ENCODE measurements at places on chromosomes 2 and 18.
A peak's percentile ranks its signal among the peaks of the same experiment; 100 is the strongest.

DNA sequence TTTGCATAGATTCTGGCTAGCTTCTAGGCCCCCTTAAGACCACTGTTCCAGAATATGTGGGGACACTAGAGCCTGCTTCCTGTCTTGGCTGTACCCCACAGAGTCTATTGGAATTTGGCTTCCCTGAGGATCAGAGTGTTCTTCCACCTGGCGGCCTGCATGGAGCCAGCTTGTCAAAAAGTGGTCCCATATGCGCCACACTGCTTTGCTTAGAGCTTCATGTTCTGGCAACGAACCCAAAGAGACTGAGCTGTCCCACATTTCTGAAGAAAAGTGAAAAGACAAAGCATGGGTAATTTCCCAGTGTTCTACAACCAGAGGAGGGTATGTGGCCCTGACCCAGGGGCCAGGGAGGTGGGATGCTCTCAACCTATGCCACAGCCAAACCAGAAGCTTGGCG, 52.7 kb upstream of the FZD7 start:
- no peak for DNase-seq

DNA sequence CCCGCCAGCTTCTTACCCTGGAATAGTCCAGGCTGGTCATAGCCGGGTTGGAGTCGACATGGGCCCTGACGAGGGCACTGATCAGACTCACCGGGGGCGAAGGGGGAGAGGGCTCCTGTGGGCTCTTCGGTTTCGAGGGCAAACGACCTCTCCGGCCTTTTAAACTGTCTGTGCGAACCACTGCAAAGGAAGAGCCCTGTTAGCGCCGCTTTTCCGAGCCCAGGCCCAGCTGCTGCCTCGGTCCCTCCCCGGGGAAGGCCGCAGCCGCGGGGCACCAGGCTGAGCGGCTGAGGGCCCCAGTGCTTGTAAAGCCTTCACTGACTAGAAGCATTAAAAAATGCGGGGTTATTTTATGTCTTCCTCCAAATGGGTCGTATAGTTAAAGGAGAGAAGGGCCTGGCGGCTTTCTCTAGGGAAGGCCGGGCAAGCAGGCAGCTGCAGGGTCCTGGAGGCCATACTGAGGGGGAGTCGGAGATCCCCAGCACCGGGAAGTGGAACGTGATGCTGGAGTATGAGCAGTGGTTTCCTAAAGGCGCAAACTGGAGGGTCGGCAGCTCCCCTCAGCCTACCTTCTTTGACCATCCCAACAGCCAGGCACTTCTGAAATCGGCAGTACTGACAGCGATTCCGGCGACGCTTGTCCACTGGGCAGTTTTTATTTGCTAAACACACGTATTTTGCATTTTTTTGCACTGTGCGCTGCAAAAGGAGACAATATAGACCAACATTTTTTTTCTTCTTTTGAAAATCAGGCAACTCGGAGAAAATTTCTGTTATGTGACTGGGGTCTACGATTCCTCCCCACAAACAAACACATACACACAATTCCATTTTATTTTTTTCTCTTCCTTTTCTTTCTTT, 4.5 kb downstream of the NR4A2 start:
- DNase-seq = no peak

DNA sequence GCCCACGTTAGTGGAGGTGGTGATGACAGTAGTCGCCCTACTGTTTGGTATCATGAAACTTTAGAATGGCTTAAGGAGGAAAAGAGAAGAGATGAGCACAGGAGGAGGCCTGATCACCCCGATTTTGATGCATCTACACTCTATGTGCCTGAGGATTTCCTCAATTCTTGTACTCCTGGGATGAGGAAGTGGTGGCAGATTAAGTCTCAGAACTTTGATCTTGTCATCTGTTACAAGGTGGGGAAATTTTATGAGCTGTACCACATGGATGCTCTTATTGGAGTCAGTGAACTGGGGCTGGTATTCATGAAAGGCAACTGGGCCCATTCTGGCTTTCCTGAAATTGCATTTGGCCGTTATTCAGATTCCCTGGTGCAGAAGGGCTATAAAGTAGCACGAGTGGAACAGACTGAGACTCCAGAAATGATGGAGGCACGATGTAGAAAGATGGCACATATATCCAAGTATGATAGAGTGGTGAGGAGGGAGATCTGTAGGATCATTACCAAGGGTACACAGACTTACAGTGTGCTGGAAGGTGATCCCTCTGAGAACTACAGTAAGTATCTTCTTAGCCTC, 16.2 kb downstream of the MSH6 start:
- no peak for DNase-seq

GRCh38 chr2:88654714-88655113, 27.4 kb upstream of the EIF2AK3 start:
- no peak for DNase-seq

GRCh38 chr2:148670773-148671172, 26.2 kb downstream of the EPC2 start:
- no peak for DNase-seq

GRCh38 chr18:3179430-3180089, 40.2 kb downstream of the MYOM1 start:
- no peak for DNase-seq

GRCh38 chr18:63936156-63936931, 12.8 kb upstream of the HMSD start:
- DNase-seq = peak; percentile 85

DNA sequence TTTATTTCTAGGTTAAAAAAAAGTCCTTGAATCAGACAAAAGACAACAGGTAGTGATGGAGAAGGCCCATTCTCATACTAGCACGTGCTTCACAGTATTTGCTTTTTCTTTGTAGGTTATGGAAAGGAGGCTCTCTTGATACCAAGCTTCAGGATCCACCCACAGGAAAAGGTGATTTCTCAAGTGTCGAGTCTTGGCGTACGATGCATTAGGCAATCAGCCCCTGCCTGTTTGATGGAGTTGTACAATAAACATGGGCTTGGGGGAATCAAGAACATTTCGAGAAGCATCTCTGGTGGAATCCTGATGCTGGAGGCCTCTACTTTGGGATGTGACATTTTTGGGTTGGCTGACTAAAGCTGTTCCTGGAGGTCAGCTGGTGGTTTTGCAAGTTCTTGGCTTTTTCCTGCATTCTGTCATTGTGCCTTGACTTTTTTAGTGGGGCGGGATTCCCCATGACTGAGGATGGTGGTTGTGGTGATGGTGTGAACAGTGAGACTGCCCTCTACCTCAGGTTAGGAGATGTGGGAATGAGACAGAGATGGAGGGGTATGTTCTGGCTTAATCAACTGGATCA, 231.5 kb upstream of the SPRED2 start:
- no peak for DNase-seq

DNA sequence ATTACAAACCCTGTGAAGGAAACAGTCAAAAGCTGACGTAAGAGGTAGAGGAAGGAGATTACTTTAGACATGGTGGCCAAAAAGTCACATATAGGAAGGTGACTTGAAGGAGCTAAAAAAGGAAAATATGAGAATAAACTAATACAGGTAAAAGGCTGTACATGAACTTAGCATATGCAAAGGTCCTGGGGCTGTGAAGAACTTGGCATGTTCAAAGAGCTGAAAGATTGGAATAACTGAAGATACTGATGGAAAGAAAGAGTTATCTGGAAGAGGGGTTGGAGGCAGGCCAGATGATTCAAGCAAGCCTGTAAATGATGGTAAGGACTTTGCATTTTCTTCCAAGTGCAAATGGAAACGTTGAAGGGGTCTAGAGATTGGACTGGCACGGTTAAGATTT, 13.2 kb downstream of the IL36A start:
- no peak for DNase-seq

DNA sequence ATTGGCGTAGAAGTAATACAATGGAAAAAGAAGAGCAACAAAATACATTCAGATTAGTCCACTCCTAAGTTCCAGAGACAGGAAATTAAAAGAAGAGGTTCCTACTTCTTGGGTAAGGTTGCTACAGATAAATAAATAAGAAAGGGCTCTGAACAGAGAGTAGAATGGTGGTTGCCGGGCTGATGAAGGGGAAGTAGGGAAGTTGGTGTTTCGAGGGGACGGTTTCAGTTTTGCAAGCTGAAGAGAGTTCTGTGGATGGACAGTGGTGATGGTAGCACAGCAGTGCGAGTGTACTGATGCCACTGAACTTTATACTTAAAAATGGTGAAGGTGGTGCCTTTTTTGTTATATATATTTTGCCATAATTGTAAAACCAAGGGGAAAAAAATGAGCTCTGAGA, 48.2 kb downstream of the CABYR start:
- DNase-seq = no peak

DNA sequence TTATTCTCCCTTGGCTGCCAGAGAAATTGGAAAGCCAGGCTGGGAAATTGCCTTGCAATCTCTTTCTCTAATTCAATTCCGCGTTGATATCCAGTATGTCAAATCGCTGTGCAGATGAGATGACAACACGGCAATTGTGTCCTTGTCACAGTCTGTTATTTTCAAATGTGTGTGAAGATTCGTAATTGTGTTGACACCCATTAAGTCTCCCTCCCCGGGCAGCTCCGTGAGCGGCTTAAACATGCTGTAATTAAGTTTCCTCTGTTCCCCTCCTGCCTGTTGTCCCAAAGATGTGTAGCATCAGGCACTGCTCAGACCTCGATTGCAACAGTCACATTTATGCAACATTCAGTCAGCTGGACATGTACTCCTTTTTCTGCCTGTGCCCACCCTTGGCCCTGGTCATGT, 209.5 kb downstream of the LPIN1 start:
- DNase-seq = no peak

GRCh38 chr2:40535972-40536371, 84.1 kb upstream of the SLC8A1 start:
- DNase-seq = no peak

DNA sequence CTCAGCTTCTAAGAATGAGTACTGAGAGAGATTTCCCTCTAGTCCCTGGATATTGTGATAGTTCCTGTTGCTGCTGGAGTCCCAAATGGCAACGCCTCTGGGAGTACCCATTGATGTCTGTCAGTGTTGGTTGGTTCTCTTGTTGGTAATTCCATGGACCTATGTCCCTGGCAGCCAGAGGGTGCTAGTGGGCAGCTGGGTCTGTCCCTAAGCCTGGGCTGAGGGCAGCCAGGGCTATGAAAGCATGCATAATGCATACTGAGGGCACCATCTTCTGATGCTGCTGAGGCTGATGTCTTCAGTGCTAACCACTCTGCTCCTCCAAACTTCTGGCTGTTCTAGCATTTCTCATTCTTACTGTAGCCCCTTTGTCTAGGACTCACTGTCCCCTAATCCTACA, 35.9 kb downstream of the NABP1 start:
- no peak for DNase-seq

DNA sequence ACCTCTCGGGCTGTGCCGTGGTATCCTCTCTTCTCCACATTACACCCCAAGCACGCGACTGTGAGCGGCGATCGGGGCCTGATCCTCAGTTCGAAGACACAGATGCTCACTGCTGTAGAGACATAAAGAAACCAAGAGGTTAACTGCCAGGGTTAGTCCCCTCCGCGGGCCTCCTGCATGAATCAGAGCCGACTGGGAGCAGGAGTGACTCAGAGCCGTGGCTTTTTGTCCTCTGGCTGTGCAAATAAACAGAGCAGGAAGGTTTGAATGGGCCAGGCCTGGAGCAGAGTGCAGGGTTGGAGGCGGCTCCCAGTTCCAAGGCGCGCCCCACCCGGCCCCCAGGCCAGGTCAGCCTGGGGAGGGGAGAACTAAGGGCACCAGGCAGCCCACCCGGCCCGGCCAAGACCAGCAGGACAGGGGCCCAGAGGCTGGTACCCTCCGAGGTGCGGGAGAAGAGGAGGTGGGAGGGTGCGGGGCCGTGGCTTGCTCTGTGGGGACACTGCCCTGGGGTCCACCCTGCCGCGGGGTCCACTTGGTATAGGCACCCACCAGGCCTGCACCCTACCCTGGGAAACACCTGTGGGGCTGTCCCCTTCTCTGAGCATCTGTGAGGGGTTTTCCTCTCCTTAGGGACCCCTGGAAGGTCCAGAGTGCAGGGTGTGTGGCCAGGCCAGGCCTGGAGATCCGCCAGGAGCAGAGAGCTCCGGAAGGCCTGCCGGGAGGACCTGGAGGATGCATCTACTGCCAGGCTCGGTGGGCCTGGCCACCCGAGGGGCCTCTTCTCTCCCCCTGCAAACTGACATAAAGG, 16.5 kb downstream of the TWIST2 start:
- DNase-seq = no peak

DNA sequence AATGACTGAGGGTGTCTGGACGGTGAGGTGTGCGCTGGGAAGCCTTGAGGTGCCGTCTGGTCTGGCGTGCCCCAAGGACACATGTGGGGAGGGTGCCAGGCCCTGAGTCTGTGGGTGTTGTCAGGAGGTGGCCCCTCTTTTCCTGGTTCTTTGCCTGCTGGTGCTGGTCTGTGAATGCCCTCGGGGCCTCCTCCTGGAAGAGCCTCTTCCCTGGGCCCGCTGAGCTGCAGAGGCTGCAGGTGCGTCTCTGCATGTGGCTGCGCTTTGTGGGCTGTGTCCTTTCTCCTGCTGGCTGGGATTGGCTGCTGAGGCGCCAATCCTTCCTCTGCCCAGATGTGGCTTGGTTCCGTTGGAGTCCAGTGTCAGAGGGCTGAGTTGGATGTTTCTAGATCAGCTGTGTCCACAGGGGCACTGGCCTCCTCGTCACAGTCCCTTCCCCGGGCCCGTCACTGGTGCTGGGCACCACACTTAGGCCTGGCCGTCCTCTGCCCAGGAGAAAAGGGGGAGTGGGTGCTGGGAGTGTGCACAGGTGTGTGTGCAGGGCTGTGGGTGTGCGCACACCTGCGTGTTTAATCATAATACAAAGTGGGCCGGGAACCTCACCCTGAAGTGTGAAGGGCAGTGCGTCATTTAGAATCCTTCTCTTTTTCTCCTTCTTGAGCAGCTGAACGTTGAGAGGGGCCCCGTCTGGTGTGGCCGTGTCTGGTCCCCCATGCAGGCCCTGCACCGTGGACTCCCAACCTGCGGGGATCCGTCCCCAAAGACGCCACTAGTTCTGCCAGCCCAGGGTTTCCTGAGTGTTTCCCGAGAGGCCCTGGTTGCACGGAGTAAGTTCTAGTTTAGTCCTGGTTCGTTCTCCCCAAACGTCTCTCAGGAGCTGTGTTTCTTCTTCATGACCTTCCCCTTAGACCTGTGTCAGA, 35.5 kb downstream of the RTP5 start:
- DNase-seq = no peak

DNA sequence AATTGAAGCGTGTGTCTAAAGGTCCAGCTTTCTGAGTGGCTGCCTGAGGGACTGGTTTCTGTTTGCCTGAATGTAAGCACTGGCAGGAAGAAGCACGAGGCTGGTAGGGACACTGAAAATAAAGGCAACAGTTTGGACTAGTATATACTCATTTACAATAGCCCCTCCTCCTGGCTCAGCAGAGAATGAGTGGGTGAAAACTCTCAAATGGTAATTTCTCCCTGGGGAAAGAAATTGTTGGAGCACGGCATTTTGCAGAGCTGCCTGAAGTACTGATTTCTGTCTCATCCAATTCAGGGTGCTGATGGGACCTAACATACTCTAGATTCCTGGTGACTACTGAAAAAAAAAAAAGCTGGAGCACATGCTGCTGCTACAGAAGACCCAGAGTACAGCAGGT, 17.3 kb upstream of the SPP2 start:
- DNase-seq = no peak

DNA sequence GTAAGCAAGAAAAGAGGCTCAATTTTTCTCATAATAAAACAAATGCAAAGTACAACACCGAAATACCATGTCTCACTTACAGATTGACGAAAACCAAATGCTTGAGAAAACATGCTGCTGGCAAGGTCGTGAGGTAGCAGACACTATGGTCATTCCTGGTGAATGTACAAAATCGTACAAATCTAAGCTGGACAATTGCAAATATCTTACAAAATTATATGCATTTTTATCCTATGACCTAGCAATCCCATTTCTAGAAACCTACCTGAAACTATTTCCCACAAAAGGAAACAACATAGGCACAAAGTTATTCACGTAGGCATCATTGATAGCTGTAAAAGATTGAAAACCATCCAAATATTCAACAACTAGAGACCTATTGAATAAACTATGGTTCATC, 54.0 kb downstream of the SCG2 start:
- DNase-seq = no peak

- no peak for DNase-seq
These were observed 57.4 kb upstream of the PGAP1 start for GRCh38 chr2:196983934-196984333.
